AML-193 (cell line): ENCODE measurements at places on chromosomes 5 and 9.
A peak's percentile ranks its signal among the peaks of the same experiment; 100 is the strongest.

DNA sequence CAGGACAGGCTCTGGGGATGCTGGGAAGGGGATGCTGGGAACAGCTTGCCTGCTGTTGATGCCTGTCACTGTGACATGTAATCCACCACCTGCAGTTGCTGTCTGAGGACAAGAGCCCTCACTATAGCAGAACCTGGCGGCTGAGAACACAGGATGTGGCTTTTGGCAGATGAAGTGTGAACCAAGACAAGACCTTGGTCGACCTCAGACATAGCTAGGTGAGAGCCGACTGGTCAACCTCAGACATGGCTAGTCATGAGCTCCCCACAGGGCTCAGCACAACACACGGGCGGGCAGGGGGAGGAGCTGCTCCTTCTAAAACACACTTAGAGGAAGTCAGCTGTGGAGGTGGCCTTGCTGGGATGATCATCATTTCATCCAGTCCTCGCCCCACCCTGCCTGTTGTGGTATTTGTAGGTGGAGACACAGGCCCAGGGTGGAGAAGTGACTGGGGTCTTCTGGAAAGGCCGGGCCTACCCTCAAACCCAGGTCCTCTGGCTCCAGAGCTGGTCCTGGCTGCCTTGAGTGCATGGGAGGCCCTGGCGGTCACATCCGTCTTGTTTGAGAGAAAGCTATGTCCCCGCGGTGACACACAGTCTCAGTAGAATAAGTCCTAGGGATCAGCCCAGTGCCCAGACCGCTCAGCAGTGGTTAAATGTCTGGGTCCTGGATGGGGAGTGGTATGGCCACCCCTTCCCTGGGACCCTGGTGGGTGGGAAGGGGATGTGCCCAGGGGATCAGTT lies 6.1 kb downstream of the SUSD3 start:
- DNase-seq: peak; percentile 89

DNA sequence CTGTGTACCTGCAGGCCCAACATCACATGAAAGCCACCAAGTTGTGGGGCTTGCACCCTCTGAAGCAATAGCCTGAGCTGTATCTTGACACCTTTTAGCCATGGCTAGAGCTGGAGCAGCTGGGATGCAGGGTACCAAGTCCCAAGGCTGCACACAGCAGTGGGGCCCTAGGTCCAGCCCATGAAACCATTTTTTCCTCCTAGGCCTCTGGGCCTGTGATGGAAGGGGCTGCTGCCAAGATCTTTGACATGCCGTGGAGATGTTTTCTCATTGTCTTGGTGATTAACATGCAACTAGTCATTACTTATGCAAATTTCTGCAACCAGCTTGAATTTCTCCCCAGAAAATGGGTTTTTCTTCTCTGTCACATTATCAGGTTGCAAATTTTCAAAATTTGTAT lies 387.2 kb upstream of the RIOK2 start:
- no peak for DNase-seq

DNA sequence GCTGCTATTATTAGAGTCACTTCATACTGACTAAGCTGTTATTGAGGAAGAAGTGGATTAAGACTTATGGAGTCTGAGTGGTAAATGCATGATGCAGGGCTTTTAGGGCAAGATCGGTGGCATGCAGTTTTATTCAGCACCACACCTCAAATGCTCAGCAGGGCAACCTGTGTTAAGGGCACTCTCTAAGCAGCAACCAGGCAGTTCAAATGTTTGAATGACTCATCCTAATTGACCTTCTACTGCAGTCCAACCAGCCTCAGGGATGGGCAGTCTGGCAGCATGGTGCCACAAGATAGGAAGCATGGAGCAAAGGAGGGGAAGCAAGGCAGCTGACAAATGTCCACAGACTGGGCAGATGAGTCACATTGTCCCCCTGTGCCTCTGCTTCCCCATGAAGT lies 80.2 kb upstream of the MIER3 start:
- no peak for DNase-seq

DNA sequence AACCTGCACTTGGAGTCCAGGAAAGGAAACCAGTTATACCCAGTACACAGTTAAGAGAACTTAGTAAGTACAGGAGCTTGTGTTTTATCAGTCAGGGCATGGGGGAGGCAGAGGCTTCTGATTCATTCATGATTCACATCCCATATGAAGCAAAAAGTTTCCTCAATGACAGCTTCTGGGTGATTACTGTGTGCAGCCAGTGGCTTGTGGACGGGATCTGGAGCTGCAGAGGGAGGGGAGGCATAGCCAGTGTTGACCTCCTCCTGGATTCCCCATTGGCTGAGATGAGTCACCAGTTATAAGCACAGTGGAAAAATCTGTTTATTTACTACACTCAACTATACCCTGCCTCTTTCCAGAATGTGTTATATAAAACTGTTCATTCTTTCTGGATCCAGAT lies 17.7 kb downstream of the IL31RA start:
- DNase-seq: no peak

DNA sequence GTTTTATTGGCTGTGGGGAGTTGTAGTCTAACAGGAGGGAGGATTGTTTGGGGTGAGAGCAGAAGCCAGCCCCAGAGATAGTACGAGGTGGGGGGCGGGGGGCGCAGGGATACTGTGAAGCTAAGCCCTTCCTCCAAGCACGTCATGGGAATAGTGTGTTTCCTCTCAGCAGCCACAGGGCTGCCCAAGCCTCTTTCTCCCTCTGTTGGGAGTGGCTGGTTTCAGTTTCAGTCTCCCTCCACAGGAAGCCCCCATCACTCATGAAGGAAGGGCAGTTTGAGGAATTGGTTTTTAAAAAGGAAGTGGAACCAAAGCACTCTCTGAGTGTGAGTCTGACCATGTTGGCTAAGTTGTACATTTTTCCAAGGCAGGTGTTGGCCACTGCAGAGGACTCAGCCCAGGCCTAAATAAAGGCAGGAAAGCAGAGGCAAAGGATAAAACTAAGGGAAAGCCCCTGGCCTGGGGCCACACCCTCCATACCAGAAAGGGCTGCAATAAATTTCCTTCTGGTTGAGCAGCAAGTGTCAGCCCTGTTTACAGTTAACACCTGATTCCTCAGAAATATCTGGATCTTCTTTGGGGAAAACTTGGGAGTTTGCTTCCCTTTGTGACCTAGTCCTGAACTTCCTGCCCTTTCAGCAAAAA lies 3.2 kb downstream of the RAB24 start:
- peak; percentile 86 for DNase-seq

- DNase-seq: no peak
These were observed 201.2 kb upstream of the CDKN2B start for GRCh38 chr9:22210262-22210661.

GRCh38 chr5:156824800-156825199 lies 25.3 kb upstream of the PPP1R2B start:
- peak; percentile 17 for DNase-seq
